ENCODE measurements at places on chromosomes 12 and 14.

- DNase-seq: no peak
Observed at GRCh38 chr12:77382096-77382742, 316.9 kb upstream of the E2F7 start.

GRCh38 chr12:63266988-63267387 lies 116.0 kb upstream of the AVPR1A start:
- no peak for DNase-seq

DNA sequence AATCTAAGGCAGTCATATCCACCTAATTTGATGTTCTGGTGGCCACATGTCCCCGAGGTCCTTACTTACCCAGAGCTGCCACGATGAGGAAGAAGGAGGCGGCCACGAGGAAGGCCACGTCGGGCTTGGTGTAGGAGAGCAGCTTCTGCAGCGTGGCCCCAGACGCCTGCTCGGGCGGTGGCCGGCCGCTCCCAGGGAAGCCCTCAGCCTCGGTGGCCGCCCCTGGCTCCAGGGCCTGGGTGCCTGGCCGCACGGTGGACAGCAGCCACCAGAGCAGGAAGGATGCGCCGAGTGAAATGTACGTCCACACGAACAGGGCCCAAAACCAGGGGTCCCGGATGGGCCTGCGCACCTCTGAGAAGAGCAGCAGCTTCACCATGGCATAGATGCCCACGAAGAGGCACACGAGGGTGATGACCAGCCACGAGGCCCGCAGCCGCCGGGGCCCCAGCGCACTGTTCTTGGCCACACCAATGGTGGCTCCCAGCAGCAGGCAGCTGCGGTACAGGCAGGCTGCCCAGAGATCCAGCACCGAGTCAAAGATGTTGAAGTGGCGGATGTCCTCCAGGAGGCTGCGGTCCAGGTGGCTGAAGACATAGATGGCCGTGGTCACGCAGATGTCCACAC lies 6.6 kb downstream of the ABCB9 start:
- DNase-seq: no peak

DNA sequence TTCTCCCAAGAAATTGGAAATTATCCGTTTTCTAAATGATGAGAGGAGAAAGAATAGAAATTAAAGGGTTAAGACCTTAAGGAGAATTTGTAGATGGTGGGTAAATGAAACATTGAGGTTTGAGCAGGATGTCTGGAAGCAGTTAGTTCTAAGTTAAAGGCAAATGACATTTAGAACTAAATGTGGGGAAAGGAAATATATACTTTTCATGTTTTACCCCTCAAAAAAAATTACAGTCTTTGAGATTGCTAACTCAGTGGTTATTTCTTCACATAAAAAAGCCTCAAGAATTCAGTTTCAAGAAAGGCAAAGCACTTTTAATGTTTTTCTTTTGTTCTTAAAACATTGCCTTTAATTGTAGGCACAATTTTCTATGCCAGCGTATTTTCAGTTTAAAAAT lies 114.0 kb downstream of the PLEKHA5 start:
- no peak for DNase-seq

DNA sequence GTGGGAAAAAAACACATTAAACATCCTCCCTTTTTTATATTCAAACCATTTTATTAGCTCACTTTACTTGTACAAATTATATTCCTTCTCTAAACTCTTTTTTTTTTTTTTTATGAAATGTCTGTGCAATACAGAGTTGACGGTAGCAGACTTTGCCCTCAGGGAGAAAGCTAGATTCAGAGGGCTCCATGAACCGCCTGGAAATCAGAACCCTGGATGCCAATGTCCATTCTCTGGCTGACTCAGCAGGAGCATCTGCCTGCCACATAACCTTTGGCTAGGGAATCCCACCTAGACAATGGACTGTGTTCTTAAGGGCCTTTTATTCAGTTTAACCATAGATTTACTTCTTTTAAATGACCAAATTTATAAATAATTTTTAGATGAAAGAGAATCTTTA lies 467.0 kb downstream of the MDGA2 start:
- no peak for DNase-seq

DNA sequence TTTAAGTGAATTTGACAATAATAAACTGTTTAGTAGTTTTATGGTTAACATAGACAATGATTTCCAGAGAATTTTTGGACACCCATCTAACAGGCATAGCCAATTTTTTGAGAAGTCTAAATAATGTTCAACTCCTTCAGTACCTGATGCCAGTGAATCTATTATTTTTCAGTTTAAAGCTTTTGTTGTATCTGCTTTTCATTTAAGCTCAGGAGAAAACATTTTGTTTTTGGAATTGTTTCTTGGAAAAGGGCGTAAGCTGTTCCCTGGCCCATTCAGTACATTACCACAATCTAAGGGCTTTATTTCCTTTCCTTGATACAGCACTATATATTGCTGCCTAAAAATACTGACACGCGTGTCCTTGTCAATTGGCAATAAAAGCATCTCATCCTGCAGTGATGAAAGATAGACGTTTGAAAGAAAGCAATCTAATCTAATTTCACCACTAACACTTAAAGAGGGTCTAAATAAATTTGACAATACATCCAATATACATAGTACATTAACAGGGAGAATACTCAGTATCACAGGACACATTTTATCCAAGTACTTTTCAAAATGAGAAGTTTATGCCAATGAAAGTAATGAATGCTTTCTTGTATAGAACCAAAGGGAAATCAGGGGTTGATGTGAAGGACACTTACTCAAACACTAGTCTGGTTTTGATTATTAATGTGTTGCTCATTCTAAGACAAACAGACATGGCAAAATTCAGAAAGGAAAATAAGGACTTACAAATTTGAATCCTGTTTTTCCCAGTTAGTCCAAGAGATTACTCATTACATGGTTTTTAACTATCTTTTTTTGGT lies 104.2 kb upstream of the LGR5 start:
- no peak for DNase-seq

DNA sequence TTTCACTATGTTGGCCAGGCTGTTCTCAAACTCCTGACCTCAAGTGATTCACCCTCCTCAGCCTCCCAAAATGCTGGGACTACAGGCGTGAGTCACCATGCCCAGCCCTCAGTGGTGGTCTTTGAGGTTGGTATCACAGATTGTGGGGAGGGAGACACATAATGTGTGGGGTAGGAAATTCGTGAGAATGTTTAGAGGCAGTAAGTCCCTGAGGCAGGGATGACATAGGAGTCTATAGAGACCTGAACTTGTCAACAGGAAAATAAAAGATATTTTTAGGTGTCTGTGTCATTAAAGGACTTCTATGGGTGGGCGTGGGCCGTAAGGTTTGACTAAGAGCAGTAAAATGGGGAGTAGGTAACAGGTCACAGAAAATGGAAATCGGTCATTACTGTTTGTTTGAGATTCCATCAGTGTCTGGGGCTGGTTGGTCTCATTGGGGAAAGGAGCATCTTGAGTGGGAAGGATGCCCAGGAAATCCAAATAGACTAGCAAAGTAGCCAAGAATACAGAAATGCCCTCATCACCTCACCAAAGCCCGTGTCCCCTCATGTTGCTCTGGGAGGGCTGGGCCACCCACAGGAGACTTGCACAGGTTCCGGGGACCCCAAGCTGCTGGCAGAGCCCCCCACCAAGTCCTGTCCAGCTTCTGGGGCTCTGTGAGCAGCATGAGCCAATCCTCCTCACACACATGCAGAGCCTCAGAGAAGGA lies 63.6 kb upstream of the BCL2L14 start:
- DNase-seq: no peak

DNA sequence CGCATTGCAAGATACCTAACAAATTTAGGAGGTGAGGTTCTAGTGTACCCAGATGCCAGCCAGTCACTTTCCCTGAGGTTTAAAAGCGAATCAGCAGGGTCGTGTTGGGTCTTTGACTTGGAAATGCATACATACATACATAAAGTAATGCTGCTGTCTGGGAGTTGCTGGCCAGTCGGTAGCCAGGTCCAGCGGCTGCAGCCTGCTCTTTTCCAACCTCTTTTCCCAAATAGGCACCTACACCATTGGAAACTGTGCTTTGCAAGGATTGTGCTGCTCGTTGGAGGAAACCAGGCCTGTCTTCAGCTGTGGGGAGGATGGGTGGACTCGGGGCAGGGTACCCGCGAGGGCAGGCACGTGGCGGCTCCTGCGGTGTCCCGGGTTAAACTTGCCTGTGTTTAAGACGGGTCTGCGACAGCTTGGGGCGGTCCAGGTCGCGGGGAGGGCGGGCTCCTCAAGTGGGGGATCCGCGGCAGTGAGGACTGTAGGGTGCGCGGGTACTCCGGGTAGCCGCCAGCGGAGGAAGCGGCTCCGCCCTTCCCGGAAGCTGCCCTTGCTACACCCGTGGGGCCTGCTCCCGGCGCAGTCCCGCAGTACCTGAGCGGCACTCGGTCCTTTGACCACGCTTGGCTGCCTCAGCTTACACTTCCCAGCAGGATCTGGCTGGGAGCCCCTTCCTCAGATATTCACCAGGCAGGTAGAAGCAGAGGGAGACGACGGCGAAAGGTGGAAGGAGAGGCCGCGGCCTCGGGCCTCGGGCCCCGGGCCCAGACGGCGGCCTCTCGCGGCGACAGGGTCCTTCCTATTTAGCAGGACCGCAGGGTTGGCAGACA lies 2.7 kb downstream of the TTC6 start:
- DNase-seq: no peak

DNA sequence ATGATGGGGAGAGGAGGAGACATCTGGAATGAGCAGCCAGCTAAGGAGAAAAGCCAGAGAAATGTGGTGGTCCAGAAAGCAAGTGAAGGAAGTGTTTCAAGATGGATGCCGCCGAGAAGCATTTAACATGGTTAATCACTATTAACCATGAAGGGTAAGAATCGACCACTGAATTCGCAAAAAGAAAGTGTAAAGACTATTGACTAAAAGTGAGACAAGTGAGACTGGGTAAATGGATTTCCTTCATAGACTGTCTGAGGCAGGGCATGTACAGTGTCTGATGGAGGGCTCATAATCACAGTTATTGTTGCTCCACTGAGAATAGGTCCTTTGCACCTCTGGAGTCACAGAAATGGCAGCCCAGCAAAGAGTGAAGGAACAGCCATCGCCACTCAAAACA lies 25.3 kb upstream of the CLMN start:
- DNase-seq: no peak

DNA sequence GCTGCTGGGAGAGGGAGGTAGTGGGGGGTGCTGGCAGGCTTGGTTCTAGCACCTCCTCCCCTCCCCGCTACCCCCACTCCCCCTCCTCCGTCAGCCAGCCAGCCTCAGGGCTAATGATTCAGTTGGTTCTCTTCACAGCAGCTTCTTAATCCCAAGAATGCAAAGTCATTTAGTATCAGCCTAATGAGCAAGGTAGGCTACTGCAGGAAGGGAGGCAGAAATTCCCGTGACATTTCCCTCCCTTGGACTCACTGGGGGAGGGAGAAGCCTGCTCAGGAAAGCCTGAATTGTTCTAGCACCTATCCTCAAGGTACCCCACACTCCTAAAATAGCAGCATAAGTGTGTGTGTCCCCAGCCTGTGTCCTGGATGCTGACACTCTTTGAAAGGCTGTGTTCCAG lies 29.8 kb downstream of the ITPK1 start:
- no peak for DNase-seq

GRCh38 chr14:80955416-80955941 lies at the start of gene TSHR:
Gene TSHR (plus strand): TSS chr14:80955621. CDS start chr14:80955681, 60 bp downstream.
- DNase-seq: no peak

- no peak for DNase-seq
Observed at GRCh38 chr14:104803280-104803911, 2.5 kb downstream of the ZBTB42 start.

DNA sequence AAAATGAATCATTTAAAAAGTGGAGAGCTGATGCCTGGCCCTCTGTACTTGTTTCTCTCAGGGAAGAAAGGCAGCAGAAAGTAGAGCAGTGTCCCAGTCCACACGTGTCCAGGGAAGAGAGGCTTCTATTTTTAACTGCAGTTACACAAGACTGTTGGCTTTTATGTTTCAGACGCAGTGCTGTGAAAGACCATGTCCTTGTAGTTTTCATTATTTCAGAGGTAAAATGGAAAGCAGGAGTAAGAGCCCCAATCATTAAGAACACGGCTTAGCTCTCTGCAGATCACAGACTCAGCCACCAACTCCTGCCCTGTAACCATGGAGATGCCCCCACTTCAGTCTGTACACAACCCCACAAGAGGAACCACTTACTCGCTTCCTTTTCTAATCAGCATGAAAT lies 336.3 kb downstream of the DAD1 start:
- no peak for DNase-seq

GRCh38 chr12:570435-570920 lies 92.8 kb downstream of the NINJ2 start:
- DNase-seq: no peak

DNA sequence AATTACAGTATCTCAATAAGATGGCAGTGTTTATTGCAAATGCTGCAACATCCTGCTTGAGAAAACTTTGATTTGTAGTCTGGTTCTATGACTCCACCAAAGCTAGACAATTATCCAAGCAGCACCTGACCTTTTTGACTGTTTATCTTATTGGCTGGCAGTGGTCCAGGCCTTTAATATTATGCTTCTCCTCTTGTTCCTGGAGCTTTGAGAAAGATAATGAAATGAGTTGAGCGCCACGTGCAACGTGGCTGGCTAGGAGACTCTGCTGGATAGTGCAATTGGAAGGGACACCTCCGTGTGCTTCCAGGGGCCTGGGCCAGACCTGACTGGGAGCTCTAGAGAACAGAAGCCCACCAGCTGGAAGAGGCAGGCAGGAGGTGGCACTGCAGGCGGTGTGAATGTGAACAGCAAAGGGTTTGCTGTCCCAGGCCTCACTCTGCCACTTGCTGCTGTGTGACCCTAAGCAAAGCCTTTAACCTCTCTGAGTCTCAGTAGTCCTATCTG lies 349.3 kb downstream of the CACNA1C start:
- DNase-seq: no peak

- DNase-seq: no peak
Observed at GRCh38 chr14:30759172-30760125, 114.9 kb upstream of the COCH start.

GRCh38 chr14:54483073-54483745 lies 5.6 kb downstream of the GMFB start:
- DNase-seq: no peak

- no peak for DNase-seq
Observed at GRCh38 chr14:34580381-34580780, 40.9 kb upstream of the EAPP start.

DNA sequence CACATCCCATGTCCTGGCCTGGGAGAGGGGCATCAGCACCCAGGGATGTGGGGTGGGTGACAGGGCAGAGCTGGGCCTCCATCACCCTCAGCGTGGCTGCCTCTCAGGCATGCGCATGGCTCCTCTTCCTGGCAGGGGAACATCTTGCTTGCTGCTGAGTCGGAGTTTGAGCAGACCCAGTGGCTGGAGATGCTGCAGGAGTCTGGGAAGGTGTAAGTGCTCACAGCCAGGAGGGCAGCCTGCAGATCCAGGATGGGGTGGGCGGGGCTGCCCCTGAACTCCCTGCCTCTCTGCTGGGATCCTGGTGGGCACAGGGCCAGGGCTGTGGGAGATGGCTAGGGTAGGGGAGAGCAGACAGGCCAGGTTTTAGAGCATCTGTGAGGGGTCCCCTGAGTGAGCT lies 16.2 kb downstream of the PLEKHD1 start:
- no peak for DNase-seq

- peak; percentile 98 for DNase-seq
Observed at GRCh38 chr14:23320584-23321571, at the start of gene PABPN1. Gene PABPN1 (plus strand): TSS chr14:23321457. CDS start chr14:23321470, 13 bp downstream.

GRCh38 chr12:120085920-120086645 lies 30.5 kb downstream of the RAB35 start:
- no peak for DNase-seq

GRCh38 chr12:42873401-42873800 lies 283.9 kb upstream of the PRICKLE1 start:
- no peak for DNase-seq

- DNase-seq: no peak
Observed at GRCh38 chr14:95817271-95817670, 59.4 kb upstream of the TUNAR start.
